ENCODE measurements at places on chromosomes 5 and 9.

DNA sequence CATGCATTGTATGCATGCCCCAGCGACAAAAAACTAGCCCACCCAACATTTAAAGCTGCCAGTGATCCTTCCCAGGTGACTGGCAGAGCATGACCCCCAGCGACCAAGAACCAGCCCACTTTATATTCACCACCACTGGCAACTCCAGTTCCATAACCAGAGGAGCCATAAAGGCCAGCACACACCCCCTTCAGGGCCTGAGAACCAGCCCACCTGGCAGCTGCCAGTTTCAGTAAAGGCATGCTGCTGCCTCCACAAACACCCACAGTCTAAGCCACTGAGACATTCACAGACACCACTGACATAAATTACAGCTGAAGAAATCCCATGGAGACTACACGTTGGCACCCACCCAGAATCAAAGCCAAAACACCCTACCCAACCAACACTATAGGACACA, 46.9 kb upstream of the RGS7BP start:
- H3K27me3 ChIP-seq = no peaks in the 10 kb centered on the region
- no peaks in the 10 kb centered on the region for H3K36me3 ChIP-seq
- no peak for DNase-seq
- no peak overlapping the region for H3K27ac ChIP-seq

DNA sequence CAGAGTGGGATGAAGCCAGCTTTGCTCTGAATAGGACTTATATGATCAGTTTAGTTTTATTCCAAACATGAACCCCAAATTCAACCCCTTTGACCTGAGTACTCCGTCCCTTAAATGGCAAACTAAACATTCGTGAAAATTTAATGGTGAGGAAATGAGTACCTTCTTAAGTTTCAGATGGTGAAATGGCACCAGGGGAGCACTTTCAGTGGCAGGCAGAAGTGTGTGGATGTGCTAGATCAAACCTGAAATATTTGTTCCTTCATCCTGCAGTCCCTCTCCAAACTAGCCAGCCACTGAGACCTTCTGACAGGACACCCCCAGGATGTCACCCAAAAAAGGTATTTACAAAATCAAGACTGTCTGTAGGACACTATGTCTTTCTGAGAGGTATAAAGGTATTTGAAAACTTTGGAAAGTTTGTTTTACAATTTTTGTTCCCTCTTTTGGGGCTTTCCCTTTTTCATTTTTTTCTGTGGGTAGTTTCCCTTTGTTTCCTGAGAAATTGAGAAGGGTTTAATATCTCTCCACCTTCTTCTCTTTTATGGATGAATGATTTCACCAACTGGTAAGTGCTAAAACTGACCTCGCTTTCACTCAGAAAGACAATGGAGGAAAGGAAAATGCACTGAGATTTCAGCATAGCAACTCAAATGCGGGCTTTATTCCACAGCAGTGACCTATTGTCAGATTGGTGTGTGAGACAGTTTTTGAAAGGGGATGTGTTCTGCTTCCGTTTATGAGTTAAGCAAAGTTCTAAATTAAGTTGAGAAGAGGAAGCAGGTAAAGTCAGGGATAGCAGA, 127.1 kb downstream of the TMC1 start:
- peaks cover 10% of the 10 kb centered on the region for H3K27me3 ChIP-seq
- H3K4me1 ChIP-seq = no peaks in the 10 kb centered on the region
- H3K27ac ChIP-seq = no peak overlapping the region
- H3K4me3 ChIP-seq = no peak overlapping the region
- DNase-seq = no peak

DNA sequence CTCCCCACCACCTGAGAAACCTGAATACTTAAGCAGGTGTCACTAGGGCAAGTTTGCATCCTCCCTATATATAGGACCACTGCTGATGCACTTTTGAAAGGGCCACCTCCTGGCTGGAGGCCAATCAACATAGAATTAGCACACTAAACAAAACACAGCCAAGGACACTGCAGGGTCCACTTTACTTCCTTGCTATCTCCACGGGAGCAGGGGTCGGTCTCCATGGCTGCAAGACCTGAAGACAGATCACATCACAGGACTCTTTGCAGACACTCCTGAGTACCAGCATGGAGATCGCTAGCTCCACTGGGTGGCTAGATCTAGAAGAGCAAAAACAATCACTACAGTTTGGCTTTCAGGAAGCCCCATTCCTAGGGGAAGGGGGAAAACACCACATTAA, 72.3 kb downstream of the C9orf153 start:
- no peaks in the 10 kb centered on the region for H3K36me3 ChIP-seq
- no peak for DNase-seq
- H3K4me3 ChIP-seq = no peak overlapping the region
- peaks cover 9% of the 10 kb centered on the region for H3K27me3 ChIP-seq

DNA sequence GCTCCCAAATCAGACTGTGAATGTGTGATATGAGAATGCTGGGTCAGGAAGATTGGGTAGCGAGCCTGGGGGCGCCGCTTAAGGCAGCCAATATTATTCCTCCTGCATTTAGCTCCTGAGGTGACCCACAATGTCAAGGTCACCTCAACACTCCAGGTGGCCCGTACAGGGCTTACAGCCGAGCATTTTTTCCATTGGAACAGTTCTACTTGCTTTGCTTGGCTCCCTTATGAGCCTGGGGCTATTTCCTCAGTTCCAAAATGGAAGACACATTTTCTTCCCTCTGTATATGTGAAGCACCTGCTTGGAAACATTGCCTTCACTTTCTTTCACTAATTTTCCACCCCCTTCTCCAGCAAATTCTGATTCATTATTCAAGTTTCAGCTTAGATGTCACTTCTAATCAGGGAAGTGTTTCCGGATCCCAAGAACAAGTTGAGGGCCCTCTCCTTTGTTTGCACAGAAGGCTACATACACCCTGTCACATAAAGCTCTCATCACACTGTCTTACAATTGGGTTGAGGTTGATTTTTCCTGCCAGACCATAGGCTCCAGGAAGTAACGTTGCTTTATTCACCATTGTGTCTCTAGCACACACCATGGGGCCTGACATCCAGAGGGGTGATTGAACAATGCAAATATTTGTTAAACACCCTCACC, 330.2 kb downstream of the PIK3R1 start:
- H3K27ac ChIP-seq = no peak overlapping the region
- no peaks in the 10 kb centered on the region for H3K36me3 ChIP-seq
